Activated CD4-positive, alpha-beta memory T cell treated with anti-CD3 and anti-CD28 coated beads for 36 hours (primary cell): ENCODE measurements at places on chromosomes 16 and 17. TPM values are rescaled to one million over a fixed set of nuclear protein-coding genes. Genes with fewer than 3 reads are reported as not detected.
A peak's percentile ranks its signal among the peaks of the same experiment; 100 is the strongest.

The C17orf78 gene
- not detected for total RNA-seq

- peak; percentile 80 for DNase-seq
Measured at GRCh38 chr17:45132572-45133463, 503 bp upstream of the PLCD3 start.

DNA sequence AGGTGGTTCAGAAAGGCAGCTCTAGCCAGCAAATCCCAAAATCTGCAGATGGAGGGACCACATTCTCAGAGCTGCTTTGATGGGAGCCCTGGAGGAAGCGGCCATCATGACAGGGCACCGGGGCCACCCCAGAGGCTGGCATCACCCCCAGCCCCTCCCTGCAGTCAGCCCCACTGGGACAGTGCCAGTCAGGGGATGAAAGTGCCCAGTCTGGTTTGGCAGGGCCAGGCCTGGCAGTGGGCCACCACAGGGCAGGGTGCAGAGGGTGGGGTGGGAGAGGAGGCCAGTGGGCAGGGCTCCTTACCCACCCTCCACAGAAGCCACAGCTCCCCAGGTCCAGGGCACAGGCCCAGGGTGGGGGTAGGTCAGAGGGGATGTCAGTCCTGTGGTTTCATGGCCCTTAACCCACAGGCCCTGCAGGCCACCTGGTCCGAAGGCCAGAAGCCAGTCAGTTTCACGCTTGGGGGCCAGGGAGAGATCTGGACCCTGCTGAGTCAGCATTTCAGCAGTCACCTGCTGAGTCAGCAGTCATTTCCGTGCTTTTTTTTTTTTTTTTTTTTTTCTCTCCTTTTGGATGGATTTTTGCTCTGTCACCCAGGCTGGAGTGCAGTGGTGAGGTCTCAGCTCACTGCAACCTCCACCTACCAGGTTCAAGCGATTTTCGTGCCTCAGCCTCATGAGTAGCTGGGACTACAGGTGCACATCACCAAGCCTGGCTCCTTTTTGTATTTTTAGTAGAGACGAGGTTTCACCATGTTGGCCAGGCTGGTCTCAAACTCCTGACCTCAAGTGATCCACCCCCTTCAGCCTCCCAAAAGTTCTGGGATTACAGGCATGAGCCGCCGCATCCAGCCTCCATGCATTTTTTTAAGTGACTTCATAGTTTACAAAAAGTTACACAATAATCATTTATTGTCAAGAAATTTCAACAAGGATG is 10.4 kb downstream of the SLC25A10 start:
- DNase-seq: no peak

DNA sequence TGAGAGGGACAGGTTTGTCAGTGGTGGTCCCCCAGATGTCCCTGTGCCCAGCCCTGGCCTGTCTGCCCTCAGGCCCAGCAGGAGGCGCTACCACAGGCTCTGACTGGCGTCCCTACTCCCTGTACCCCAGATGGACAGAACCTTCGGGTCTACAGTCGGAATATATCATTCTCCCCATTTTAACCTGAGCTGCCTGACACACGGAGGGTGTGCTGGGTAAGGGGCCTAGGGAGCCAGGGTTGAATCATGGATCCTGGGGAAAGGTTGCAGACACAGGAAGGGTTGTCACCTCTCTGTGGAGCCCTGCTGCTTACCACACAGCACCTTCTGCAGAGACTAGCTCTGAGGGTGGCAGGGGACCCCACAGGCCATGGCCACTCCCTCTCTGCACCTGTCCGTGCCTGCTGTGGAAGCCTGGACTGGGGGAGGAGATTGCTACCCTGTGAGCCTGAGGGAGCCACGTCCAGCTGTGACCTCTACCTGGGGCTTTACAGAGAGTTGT is 162.2 kb upstream of the ZNF267 start:
- no peak for DNase-seq

- no peak for DNase-seq
Measured at GRCh38 chr16:80263181-80263823, 277.5 kb upstream of the DYNLRB2 start.

The HEATR9 gene
- total RNA-seq: 0.27 TPM

The ZPBP2 gene
- 1.0 TPM for total RNA-seq

The TP53TG3 gene
- total RNA-seq: not detected
